ENCODE measurements at places on chromosomes 5 and 9. TPM values are rescaled to one million over a fixed set of nuclear protein-coding genes. Genes with fewer than 3 reads are reported as not detected.

DNA sequence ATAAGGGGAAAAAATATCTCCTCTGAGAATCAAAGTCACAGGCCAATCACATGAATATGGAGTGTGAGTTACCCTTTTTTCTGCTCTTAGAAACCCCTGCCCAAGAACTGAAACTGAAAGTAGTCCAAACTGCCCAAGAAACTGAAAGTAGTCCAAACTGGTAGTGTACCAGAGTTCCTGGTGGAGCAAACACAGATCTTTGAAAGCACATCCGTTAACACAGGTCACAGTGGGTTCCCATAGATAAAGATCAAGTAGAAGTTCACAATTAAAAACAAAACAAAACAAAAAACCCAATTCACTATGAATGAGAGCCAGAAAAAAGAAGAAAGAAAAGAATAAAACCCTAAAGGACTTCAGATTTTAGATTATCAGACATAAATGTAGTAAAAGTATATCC lies 332.4 kb upstream of the EFNA5 start:
- peak; percentile 27 for DNase-seq

DNA sequence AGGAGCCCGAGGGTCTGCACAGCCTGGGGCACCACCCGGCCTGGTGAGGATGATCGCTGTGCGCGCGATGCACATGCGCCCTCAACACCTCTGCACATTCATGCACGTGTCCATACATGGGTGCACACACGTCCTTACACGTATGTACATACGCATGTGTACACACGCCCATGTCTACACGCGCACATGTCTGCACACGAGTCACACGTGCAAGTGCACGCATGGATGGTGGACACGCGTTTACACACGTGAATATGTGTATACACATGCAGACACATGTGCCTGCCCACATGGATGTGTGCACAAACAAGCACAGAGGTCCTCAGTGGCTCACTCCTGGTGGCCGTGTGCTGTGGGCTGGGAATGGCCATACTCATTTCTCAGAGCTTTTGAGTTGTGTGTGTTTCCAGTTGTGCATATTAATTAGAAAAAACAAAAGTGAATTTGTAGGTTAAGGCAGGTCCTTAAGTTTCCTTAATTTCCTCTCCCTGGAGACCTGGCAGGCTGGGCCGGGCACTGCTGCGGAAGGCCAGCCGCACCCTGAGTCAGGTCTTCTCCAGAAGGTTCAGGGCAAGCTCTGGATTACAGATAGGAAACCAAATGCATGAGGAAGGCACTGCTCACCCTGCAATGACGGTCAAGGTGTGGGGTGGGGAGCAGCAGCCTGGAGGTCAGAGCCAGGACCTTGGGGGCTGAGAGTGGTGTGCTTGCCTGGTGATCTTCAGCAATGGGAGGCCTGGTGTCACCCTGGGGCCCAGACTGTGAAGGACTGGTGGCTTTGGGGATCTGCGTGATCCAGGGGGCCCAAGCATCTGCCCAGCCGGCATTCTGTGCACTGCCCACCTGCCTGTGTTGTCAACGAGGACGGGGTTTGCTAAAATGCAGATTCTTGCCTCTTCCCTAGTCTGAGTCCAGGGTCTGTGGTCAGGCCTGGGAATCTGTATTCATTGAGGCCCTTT lies 1.3 kb upstream of the RNU6ATAC start:
- peak; percentile 36 for DNase-seq

DNA sequence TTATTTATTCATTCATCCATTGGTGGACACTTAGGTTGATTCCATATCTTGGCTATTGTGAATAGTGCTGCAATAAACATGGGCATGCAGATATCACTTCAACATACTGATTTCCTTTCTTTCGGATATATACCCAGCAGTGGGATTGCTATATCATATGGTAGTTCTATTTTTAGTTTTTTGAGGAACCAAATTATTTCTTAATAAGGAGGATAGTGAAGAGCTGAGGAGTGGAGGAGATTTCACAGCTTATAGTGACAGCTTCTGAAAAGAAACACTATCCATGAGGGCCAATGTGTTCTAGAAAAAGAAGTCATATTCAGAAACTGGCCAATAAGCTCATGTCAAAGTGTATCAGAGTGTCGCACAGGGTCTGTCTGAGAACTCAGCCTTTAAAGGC lies 183.3 kb downstream of the SEC61B start:
- no peak for DNase-seq

The ZDHHC11 gene
- 11.9 TPM for total RNA-seq

The PPP2R2B gene
- not detected for total RNA-seq
